ENCODE measurements at places on chromosomes 16 and 17. TPM values are rescaled to one million over a fixed set of nuclear protein-coding genes. Genes with fewer than 3 reads are reported as not detected.

- no peak for DNase-seq
Observed at GRCh38 chr17:80264205-80265075, 3.8 kb downstream of the RNF213 start.

- peak; percentile 85 for DNase-seq
Observed at GRCh38 chr17:3879591-3880417, 13.0 kb downstream of the CAMKK1 start.

DNA sequence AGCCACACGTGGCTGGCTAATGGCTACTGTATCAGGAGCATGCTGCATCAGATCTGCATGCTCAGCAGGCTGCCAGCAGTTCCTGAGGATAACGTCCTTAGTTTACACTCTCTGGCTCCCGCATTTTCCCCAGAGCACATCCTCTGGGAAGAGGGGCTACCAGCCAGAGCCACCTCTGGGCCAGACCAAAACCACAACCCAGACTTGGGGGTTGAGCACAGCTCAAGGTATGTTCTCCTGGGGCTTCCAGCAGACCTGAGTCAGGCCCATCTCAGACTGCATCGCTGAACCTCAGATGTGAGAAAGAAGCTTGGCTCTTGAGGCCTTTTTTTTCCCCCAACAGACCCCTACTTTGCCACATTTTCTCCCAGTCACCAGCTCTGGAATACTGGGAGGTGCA, 23.7 kb upstream of the WSCD1 start:
- DNase-seq = no peak

GRCh38 chr17:48494335-48494734, 36.5 kb downstream of the HOXB1 start:
- DNase-seq = no peak

GRCh38 chr16:521381-522210, 5.9 kb upstream of the CAPN15 start:
- DNase-seq = no peak

GRCh38 chr17:80195671-80196529, 24.2 kb downstream of the SGSH start:
- peak; percentile 13 for DNase-seq

DNA sequence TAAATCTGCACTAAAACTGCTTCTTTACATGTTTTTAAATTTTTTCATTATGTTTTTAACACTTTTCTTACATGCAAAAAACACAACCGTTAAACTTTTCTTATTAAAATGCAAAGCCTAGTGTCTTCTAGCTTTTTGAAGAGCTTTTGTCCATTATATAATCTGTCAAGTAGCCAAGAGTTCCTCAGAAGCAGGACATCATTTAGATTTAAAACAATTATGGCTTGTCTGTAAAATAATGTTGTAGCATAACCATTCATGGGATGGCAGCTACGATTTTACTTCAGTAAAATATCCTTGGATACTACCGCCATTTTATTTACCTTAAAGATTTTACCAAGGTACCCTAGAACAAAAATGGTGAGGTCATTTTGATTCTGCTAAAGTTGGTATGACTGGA, 2.8 kb downstream of the OMG start:
- no peak for DNase-seq

DNA sequence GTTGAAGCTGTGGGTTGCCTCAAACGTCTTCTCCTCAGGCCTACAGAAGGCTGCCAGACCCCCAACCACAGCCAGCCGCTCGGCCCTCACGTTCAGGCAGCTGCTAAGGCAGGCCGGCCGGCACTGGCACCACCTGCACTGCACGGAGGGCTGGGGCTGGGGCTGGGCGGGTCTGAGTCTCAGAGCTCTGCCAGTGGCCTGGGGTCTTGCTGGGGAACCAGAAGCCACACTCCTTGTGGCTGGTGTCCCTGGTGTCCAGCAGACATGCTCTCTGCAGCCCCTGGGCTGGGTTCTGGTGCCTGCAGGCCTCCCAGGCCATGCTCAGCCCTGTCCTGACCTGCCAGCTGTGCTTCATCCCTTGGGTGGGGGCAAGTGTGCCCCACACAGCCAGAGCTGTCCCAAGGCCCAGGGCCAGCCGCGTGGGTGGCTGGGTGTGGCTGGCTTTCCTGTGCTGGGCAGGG, 42.0 kb downstream of the BAHCC1 start:
- peak; percentile 67 for DNase-seq

The TBC1D3L gene
- total RNA-seq = 3.0 TPM

The ASPSCR1 gene
- 21.7 TPM for total RNA-seq

All from tongue (tissue), 3 donors.